Articular chondrocyte of knee joint (primary cell): ENCODE measurements at places on chromosomes 5 and 9. TPM values are rescaled to one million over a fixed set of nuclear protein-coding genes. Genes with fewer than 3 reads are reported as not detected.

The RGS7BP gene
- total RNA-seq = under 0.01 TPM in 1 of 2 replicates, not detected in the other

The TAF11L10 gene
- total RNA-seq = not detected in 2 replicates

The PCDHB14 gene
- 3.8 and 4.4 TPM in 2 replicates for total RNA-seq

The SERF1A gene
- total RNA-seq = 8.4 and 9.8 TPM in 2 replicates

The ADAMTS6 gene
- total RNA-seq = 113 and 165 TPM in 2 replicates
